ENCODE measurements at places on chromosomes 6 and 20. TPM values are rescaled to one million over a fixed set of nuclear protein-coding genes. Genes with fewer than 3 reads are reported as not detected.

Gene C4A
- 8.6 TPM for total RNA-seq

Gene GTSF1L
- not detected for total RNA-seq

Gene SNRPB2
- 20.7 TPM for total RNA-seq

Gene FAXC
- 3.6 TPM for total RNA-seq

Gene GRM1
- total RNA-seq = 0.10 TPM

Gene C20orf144
- total RNA-seq = not detected

Gene GJA10
- not detected for total RNA-seq

Gene LINC00237
- not detected for total RNA-seq

Gene CLIC5
- total RNA-seq = 1.2 TPM

Gene ZNF165
- 3.1 TPM for total RNA-seq

All from lower leg skin (tissue), 4 donors.